Hematopoietic multipotent progenitor cell (in vitro differentiated cells): ENCODE measurements at places on chromosomes 1 and 21. TPM values are rescaled to one million over a fixed set of nuclear protein-coding genes. Genes with fewer than 3 reads are reported as not detected.

DNA sequence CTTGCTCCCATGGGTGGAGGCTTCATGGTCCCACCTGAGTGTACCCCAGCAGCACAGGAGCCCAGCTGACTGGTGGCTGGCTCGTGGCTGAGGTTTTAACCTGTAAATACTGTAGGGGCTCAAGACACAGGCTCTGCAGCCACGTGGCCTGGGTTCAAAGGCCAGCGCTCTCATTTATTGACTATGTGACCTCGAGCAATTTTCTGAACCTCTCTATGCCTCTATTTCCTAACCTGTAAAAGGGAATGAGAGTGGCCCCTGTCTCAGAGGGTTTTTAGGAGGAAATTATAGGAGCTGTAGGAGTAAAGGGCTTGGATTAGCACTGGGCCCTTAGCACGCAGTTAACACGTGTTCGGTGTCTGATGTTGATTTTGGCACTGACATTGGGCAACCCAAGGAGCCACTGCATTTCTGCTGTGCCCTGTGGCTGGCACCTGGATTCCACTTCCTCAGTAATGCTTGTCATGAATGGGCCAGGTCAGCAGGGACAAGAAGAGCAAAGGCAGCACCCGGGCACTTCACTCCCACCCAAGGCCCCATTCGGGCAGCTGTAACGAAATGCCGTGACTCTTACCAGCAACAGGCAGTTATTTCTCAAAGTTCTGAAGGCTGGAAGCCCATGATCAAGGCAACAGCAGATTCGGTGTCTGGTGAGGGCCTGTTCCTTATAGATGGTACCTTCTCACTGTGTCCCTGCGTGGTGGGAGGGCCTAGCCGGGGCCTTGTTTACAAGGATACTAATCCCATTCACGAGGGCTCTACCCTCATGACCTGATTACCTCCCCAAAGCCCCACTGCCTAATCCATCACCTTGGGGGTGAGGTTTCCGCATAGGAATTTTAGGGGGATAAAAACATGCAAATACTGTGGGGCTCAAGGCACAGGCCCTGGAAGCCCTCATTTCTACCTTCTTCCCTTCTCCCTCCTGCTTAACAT lies 25.2 kb downstream of the ARHGEF10L start:
- DNase-seq, result no peak

DNA sequence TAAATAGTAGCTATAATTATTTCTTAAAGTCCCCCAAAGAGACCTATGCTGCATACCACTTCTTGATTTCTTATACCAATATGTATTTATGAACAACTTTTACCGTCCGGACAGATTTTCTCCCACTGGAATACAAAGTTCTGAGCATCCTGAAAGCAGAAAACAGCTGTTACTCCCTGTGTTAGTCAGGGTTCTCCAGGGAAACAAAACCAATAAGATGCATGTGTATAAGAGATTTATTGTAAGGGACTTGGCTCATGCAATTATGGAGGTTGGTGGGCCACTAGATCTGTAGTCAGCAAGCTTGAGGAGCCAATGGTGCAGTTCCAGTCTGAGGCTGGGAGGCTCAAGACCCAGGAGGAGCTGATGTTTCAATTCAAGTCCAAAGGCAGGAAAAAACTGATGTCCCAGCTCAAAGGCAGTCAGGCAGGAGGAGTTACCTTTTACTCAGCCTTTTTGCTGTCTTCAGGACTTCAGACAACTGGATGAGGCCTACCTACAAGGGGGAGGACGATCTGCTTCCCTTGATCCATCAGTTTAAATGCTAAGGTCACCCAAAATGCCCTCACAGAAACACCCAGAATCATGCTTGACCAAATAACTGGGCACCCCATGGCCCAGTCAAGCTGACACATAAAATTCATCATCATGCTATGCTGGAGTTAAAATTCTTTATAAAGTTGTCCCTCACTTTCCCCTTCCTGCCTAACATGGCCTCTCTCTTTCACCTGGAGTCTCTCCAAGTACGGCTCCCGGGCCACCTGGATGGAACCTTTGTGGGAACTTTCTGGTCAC lies 24.3 kb upstream of the ATF3 start:
- DNase-seq, result no peak

GRCh38 chr1:175514387-175514953 lies 228.9 kb downstream of the TNR start:
- DNase-seq, result no peak

DNA sequence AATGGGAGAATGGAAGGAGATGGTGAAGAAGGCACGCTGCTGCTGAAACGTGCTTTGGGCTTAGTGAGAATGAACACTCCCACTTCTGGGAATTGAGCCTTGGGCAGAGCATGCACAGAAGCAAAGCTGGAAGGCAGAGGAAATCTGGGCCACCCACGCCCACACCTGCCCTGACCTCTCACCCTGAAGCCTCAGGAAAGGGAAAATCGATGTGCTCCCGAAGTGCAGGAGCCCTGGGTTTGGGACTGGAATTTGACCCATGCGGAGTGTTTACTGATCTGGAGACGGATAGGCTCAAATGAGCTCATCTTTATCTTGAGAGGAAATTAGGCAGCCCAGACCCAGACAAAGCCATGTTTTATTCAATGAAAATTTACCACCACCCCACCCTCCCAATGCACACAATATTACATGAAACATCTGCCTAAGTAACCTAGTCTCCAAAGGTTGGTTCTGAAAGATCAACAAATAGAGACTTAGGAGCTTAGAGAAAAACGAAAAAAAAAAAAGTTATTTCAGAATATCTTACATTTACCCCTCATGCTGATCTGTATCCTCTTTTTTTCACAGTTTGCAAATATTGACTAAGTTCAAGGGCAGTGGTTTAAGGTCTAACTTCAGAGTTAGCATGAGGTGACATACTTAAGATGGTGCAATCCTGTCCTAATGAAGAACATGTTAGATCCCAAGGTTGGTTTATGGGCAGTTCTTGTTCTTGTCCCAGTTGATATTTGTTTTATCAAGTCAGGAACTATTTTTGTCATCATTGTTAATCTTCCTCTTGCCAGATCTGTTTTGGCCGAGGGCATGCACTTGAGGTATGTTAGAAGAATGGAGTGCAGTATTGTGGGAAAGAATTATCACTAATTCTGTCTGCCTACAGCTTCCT lies 63.0 kb downstream of the PROX1 start:
- no peak for DNase-seq

DNA sequence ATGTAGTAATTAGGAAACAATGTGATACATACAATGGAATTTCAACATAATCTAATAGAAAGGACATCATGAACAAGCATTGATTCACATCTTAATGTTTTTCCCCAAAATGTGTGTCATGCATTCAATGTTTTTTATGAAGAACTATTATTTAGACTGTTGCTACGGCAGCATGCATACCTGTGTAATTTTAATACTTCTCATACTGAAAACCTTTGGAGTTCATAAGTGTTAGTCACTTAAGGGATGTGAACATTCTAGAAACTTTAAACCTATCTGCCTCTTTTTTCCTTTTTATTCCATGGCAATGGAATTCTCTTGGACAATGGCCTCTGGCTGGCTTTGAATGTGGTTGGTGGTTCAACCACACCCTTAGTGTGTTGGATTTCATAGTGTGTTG lies 48.6 kb downstream of the TMPRSS15 start:
- DNase-seq, result no peak

GRCh38 chr1:39659110-39659509 lies 12.8 kb downstream of the NT5C1A start:
- no peak for DNase-seq

GRCh38 chr1:17944646-17945045 lies 163.0 kb upstream of the IGSF21 start:
- DNase-seq, result no peak

GRCh38 chr1:184930645-184931044 lies 43.7 kb downstream of the NIBAN1 start:
- no peak for DNase-seq

The UFC1 gene
- total RNA-seq, result 173 TPM

DNA sequence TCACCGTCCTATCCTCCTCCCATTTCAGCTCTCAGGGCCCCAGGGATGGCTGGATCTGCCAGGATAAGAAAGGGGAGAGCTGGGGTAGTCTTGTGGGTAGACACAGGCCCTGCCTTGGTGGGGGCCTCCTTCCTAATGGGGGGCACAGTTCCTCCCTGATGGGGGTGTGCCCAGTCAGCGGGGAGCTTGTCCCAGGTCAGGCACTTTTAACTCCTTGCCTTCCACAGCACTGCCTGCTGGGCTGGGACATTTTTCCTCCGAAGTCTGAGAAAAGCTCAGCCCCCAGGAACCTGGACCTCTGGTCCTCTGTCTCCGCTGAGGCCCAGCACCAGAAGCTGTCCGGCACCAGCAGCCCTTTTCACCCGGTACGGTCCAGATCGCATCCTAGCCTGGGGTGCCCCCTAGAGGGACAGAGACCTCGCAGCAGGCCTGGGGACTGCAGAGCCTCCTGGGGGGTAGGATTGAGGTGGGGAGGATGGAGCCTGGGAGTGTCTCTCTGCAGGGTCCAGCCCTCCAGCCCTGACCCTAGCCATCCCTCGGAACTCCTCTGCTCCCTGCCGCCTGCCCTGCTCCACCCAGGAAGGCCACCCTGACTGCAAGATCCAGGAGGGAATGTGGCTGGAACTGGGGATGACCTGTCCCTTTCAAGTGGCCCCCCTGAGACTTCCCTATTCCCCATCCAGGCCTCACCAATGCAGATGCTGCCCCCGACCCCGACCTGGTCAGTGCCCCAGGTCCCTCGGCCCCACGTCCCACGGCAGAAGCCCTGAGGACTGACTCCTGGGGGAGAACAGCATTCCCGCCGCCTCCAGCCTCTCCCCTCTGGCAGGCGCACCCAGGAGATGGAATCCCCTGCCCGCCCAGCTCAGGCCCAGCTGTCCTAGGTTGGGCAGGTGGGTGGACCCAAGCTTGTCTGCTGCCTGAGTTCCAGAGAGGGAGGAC lies 12.0 kb downstream of the MIIP start:
- no peak for DNase-seq

- DNase-seq, result no peak
Observed at GRCh38 chr1:42938645-42939615, 19.7 kb downstream of the SLC2A1 start.

DNA sequence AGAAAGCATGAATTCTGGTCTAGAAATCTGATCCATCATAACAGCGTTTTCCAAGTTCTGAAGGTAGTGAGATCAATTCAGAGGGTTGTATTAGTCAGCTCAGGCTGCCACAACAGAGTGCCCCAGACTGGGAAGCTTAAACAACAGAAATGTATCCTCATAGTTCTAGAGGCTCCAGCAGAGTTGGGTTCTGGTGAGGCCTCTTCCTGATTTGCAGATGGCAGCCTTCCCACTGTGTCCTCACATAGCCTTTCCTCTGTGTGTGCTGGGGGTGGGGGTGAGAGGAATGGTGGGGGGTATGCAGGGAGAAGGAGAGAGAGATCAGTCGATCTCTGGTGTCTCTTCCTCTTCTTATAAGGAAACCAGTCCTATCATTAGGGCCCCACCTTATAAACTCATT lies 15.1 kb downstream of the ZBTB8B start:
- no peak for DNase-seq

GRCh38 chr1:158425027-158425426 lies 1.0 kb downstream of the OR10K2 start:
- no peak for DNase-seq

- peak; percentile 21 for DNase-seq
Observed at GRCh38 chr1:206082831-206083695, 30.1 kb downstream of the RHEX start.

- no peak for DNase-seq
Observed at GRCh38 chr1:186996816-186997215, 168.1 kb downstream of the PLA2G4A start.

The CYP4A11 gene
- not detected for total RNA-seq

The ACOT11 gene
- total RNA-seq, result 23.7 TPM

DNA sequence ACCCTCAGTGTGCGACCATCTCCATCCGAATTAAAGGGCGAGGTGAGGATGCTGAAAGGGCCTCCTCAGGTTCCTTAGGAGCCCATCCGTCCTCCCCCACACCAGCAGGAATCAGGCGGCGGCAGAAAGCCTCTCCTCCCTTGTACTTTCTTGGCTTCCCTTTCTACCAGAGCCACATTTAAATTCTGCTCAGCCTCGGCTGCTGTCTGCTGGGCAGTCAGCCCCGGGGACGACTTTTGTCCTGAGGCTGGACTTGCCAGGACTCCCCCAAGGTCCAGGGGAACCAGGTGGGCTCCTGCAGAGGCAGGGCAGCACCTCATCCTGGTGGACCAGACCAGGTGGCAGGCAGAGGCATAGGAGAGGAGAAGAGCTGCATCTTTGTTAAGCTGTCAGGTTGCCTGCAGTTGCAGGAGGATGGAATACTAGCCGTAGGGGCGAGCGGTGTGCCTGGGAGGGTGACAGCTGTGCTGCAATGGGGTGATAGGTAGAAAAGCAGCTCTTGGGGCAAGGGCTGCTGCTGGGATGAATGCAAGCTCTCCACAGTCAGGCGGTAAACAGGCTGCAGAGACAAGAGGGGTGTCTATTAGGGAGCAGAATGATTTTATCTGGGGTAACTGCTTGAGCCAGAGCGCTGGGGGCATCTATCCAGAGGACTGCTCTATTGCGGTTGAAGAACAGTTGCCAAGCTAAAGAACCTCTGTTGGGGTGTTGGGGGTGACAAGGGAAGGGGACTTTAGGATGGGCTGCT lies 46.2 kb upstream of the WASF2 start:
- DNase-seq, result no peak

The SLAMF6 gene
- total RNA-seq, result 0.54 TPM

The AGBL4 gene
- 0.54 TPM for total RNA-seq

GRCh38 chr1:45221716-45222115 lies 15.3 kb upstream of the ZSWIM5 start:
- no peak for DNase-seq

The XCL1 gene
- total RNA-seq, result not detected

DNA sequence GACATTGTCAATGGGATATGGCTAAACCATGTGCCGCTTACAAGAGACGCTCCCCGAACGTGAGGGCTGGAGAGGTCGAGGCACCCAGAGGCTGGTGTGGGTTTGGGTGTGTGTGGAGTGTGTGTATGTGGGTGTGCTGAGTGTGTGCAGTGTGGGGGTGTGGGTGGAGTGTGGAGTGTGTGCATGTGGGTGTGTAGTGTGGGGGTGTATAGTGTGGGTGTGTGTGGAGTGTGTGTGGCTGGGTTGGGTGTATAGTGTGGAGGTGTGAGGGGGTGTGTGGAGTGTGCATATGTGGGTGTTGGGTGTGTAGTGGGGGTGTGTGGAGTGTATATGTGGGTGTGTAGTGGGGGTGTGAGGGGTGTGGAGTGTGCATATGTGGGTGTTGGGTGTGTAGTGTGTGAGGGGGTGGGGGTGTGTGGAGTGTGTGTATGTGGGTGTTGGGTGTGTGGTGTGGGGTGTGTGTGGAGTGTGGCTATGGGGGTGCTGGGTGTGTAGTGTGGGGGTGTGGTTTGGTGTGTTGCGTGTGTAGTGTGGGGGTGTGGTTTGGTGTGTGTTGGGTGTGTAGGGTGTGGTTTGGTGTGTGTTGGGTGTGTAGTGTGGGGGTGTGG lies 42.2 kb downstream of the SLC19A1 start:
- DNase-seq, result no peak

DNA sequence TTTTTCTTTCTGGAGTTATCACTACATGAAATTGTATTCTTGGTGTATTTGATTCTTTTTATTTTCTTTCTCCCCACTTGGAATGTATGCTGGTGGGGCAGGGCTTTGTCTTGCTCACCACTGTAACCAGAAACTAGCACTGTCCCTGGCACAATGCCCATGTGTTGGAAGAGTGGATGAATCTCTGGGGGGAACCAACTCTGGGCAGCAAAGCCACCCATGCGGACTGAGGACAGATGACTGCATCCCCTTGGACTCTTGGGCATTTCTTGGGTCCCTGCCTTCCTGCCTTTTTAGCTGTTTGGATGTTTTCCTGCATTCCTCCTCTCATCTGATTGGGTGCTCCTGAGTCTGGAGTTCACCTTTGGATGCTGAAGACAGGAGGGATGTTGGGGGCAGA lies 6.1 kb downstream of the CYP4B1 start:
- DNase-seq, result no peak
